Islet precursor cell (in vitro differentiated cells): ENCODE measurements at places on chromosomes 6 and 20.
A peak's percentile ranks its signal among the peaks of the same experiment; 100 is the strongest.

DNA sequence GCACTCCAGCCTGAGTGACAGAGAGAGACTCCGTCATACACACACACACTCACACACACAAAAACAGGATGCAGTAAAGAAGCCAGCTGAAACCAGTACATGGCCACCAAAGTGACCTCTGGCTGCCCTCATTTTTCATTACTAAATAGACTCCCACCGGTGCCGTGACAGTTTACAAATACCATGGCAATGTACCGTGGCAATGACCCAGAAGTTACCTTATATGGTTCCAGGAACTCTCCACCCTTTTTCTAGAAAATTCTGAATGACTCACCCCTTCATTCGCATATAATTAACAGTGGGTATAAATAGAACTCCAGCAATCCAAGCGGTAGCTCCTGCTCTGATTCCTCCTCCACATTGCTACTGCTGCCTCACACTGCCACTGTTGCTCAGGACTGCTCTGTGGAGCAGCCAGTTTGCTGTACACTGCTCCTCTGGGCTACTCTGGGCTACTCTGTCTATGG, 57.7 kb downstream of the SNX5 start:
- no peak for DNase-seq

GRCh38 chr6:12001004-12001705, 11.0 kb upstream of the HIVEP1 start:
- no peak for DNase-seq

- no peak for DNase-seq
Observed at GRCh38 chr6:133333852-133334251, 92.7 kb downstream of the EYA4 start.

DNA sequence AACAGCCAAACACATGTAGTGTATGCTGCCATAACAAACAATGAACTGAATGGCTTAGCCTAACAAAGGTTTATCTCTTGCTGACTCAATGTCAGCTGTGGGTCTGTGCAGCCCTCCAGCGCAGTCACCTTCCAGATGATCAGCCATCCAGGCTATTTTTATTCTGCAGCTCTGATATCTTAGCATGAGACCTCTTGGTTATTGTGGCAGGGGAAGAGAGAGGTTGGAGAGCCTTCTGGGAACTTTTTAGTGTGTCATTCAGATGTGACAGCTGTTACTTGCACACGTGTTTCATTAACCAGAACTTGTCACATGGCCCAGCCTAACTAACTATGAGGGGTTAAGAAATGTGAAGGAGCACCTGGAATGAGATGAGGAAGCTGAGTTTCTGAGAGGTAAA, 202.5 kb downstream of the DHX35 start:
- no peak for DNase-seq

- peak; percentile 27 for DNase-seq
Observed at GRCh38 chr6:167735084-167735950, 91.4 kb upstream of the AFDN start.

DNA sequence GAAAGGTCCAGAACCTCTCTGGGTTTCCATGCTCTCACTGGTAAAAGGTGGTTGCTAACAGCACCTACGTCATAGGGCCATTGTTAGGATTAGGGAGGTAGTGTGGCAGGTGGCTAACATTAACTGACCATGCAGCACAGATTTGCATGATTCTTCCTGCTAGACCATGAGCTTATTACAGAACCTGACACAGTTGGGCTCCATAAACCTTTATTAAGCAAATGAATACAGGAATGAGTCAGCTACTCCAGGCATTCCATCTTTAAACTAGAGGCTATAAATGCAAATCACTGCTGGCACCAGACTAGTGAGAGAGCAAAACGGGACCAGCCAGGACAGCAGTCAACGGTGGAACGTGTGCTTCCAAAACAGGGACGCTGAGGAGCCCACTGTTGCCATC, 440.1 kb downstream of the PTPRT start:
- DNase-seq: no peak

GRCh38 chr6:32906539-32906938, 34.3 kb downstream of the HLA-DMB start:
- no peak for DNase-seq

- DNase-seq: no peak
Observed at GRCh38 chr6:168844821-168845609, 404.0 kb downstream of the SMOC2 start.

GRCh38 chr6:170283212-170284081, 7.4 kb downstream of the DLL1 start:
- no peak for DNase-seq

DNA sequence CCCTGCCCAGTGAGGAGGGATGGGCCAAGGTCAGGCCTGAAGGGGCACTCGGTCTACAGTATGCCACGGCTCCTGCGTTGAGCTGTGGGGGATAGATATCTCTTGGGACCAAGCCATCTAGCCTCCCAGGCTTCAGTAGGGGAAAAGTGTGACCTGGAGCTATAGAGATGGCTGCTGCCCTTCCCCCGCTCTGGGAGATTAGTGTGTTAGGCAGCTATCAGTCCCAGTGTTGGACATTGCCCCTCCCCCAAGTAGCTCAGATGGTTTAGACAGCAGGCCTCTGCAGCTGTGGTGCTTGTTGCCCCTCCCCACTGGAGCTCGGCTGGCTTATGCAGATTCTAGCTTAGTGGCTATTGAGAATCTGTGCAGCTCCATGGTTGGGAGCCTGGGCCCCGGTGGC, 56.8 kb downstream of the KHDRBS2 start:
- DNase-seq: no peak

GRCh38 chr20:59828125-59829053, 105.0 kb downstream of the SYCP2 start:
- DNase-seq: no peak

DNA sequence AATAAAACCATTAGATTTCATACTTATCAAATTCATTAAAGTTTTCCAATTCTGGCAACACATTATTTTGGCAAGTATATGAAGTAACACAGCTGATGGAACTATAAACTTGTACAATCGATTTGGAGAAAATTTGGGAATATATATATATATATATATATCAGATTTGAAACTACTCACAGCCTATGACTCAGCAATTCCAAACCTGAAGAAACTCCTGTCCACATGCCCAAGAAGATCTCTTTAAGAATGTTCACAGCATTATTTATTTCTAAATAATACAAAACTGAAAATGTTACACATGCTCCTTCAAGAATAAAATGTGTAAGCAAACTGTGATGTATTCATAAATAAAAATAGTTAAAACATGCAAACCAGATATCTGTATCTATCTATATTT, 270.1 kb downstream of the TFAP2A start:
- no peak for DNase-seq

GRCh38 chr6:7910298-7910653, 312 bp downstream of the TXNDC5 start:
- DNase-seq: no peak

- DNase-seq: peak; percentile 87
Observed at GRCh38 chr6:127342296-127342945, 988 bp downstream of the ECHDC1 start.

DNA sequence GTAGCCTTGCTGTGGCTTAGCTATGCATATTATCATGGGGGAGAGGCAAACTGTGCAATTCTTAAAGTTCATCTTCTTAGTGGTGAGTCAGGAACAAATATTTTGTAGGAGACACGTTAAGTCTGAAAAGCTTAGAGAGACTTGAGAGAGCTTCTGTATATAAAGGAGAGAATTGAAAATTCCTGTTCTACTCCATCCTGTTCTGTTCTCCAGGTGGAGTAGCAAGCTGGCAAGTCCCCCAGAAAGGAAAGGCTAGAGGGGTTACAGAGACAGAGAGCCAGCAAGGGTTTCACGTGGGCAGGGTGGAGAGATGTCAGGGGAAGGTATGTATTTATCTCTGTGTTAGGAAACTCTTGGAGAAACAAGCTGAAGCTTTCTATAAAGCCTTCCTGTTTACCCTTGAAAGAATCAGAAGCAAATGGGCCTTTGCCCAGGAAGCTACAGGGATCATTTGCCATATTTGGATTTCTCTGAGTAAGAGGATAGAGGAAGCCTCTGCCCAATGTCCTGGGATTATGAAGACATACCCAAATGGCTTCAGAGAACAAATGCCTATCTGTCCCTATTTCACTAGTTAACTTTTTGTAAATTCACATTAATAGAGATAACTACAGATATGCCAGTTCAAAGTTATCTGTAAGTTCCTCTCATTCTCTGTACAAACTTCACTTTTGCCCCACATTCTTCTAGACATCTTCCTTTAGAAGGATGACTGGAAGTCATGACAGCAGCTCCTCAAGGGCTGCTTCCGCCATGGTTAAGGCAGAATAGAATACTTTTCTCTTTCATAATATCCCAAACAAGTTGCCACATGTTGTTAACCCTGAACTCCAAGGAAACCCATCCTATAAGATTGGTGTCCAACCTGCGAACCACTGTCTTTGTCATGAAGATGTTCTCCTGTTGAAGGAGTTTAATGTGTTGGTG, 126.7 kb upstream of the NEDD9 start:
- no peak for DNase-seq

DNA sequence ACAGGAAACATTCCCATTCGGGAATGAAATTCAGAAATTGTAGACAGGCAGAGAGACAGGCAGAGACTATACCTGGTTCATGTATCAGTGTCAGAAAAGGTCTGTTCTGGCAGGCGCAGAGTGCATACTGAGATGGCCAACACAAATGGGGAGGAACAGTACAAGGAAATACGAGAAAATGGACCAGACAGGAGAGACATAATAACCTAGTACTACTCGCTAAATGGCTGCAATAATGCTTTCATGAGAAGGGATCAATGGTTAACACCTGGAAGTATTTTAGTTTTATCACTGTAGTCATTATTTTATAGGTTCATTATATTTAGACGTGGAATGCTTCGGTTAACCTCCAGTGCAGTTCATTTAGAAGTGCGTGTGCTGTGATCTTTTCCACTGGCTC, 58.9 kb downstream of the CD83 start:
- DNase-seq: no peak

- peak; percentile 81 for DNase-seq
Observed at GRCh38 chr20:57048027-57048869, 218.2 kb downstream of the BMP7 start.

DNA sequence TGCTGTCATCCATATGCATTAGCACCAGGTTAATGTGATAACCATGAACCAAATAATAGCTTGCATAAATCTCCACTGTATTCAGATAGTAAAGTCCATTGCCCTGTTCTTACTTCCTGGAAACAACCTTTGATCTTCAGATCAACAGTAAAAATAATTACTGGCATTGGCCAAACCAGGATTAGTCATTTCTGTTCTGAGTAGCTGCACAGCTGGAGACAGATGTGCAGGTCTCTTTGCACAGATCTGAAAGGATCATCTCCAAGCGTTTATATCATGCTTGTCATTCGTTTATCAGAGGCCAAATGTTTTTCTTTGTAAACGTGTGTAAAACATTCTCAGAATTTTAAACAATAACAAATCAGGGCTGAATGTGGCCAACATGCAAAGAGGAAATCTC, 134.4 kb upstream of the HMGCLL1 start:
- no peak for DNase-seq

- DNase-seq: no peak
Observed at GRCh38 chr6:6686176-6686575, 97.7 kb downstream of the LY86 start.

- no peak for DNase-seq
Observed at GRCh38 chr6:33857932-33858475, 54.2 kb upstream of the MLN start.

- DNase-seq: no peak
Observed at GRCh38 chr6:166021429-166021828, 146.2 kb downstream of the TBXT start.

DNA sequence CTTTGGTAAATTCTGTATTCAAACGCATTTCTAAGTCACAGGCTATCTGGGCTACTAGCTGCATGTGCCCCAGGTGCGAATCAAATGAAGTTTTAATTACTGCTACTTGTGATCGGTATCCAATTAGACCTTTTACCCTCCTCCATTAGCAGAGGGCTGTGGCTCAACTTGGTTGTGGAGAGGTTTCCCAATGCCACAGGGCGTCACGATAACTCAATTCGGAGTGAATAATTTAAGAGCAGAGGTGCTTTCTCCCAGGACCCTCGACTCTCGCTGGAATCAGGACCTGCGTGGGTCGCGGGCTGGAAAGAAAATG, 640 bp downstream of the SAYSD1 start:
- DNase-seq: no peak

DNA sequence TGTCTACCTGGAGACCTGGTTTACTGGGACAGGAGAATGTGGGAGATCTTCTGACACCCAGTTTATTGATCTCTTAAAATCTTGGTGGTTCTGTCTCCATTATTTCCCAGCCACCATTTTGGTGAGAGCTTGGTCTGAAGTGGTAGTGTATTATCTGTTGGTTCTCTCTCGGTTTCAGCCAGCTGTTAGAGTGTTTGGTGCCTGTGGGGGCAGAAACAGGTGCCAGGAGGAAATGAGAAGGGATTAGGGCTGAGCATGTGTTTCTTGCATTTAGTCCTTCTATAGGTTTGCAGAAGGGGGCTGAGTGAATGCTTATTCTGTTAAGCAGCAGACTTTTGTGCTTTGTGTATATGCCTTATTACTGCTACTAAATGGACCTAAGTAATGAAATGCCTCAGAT, 9.6 kb downstream of the JARID2 start:
- DNase-seq: no peak

DNA sequence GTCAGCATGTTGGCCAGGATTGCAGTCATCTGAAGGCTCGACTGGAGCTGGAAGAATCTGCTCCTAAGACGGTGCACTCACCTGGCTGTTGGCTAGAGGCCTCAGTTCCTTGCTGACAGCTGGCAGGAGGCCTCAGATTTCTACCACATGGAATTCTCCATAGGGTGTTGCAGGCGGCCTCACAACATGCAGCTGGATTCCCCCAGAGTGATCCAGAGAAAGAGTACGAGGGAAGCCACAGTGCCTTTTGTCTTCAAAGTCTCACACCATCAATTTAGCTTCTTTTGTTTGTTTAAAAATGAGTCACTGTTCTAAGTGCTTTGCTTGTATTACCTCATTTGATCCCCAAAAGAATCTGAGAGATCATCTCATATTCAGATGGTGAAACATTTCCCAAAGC, 65.5 kb upstream of the FYN start:
- DNase-seq: no peak

DNA sequence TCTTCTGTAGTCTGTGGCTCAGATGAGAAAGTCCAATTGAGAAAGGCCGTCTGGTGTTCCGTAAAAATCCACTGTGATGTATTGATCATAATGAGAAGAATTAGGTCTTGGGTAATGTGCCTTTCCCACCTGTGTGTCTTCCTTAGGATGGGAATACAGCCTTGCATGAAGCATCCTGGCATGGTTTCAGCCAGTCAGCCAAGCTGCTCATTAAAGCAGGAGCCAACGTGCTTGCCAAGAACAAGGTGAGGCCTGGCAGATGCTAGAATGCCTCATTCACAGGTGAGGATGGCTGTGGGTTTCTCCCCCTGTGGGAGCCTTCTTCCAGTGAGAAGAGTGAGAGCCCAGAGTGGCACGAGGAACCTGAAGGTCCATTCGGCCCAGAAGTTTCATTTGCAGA, 32.7 kb downstream of the LYRM2 start:
- DNase-seq: no peak

DNA sequence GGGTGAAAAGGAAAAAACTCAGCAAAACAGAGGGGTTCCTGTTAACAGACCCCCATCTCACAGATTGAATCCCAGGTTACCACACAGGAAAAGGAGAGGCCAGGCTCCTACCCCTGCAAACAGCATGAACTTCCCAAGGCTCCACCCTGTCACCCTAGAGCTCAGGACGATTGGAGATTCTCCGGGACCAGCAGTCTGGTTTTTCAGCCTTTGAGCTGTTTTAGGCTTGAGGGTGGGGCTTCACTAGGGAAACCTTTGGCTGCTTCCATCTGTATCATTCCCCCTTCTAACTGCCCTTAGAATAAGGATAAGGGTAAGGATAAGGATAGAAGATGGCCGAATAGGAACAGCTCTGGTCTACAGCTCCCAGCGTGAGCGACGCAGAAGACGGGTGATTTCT, 16.0 kb downstream of the C6orf58 start:
- no peak for DNase-seq
